Activated CD8-positive, alpha-beta memory T cell treated with anti-CD3 and anti-CD28 coated beads, Interleukin-2, amount 10 ng/mL, durations not matched to agents 7 days and 5 days (primary cell): ENCODE measurements at places on chromosomes 3 and 15. TPM values are rescaled to one million over a fixed set of nuclear protein-coding genes. Genes with fewer than 3 reads are reported as not detected.

GRCh38 chr3:50264383-50264963 is 4.5 kb upstream of the SEMA3B start:
- no peak for DNase-seq
- H3K4me3 ChIP-seq: no peak overlapping the region
- H3K36me3 ChIP-seq: no peaks in the 10 kb centered on the region
- H3K27me3 ChIP-seq: peaks cover 30% of the 10 kb centered on the region
- H3K4me1 ChIP-seq: peaks cover 7% of the 10 kb centered on the region

DNA sequence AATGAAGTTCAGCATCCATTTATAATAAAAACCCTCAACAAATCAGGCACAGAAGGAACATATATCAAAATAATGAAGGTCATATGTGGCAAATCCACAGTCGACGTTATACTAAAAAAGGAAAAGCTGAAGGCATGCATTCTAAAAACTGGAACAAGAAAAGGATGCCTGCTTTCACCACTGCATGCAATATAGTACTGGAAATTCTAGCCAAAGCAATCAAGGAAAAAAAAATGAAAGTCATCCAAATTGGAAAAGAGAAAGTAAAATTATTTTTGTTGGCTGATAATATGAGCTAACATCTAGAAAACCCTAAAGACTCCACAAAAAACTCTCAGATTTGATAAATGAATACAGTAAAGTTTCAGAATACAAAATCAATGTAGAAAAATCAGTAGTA is 1123.2 kb downstream of the TBL1XR1 start:
- H3K4me1 ChIP-seq: no peaks in the 10 kb centered on the region
- H3K4me3 ChIP-seq: no peak overlapping the region
- no peaks in the 10 kb centered on the region for H3K27me3 ChIP-seq
- DNase-seq: no peak
- no peaks in the 10 kb centered on the region for H3K36me3 ChIP-seq
- H3K27ac ChIP-seq: no peak overlapping the region

DNA sequence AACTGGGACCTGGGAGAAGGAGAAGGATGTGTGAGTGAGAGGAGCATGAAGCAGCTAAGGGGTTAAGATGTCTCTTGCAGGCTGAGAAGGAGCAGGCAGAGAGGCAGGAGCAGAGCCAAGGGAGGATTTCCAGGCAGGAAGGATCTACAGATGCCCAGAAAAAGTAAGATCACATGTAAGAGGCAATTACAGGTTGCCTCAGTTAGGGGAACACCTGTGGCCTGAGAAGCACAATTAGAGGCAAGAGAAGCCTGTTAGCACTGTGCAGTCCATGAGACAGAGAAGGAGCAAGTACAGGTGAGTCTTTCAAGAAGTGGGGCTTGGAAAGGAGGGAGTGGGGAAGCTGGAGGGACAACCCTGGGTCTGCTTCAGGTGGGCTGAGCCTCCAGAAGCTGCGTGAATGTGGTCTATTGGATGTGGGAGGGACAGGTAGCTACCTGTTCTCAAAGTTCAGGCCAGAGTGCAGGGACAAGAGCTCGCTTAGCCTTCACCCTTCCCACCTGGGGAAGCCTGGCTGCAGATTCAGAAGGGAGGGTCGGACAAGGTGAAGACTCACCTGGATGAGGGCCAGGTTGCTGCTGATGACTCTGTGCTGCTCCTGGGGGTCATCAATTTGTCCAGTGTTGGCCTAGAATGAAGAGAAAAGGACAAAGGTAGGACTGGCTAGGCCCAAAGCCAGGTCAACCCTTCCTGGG is 50.7 kb downstream of the SLC41A3 start:
- peaks cover 13% of the 10 kb centered on the region for H3K4me1 ChIP-seq

GRCh38 chr3:171688593-171688992 is 121.7 kb downstream of the PLD1 start:
- H3K4me3 ChIP-seq: no peak overlapping the region
- peaks cover 2% of the 10 kb centered on the region for H3K36me3 ChIP-seq
- peaks cover 10% of the 10 kb centered on the region for H3K4me1 ChIP-seq

GRCh38 chr3:141239511-141240281 is 8.1 kb downstream of the PXYLP1 start:
- H3K27me3 ChIP-seq: no peaks in the 10 kb centered on the region
- no peak overlapping the region for H3K4me3 ChIP-seq
- H3K27ac ChIP-seq: peak overlapping the region; percentile 12
- DNase-seq: no peak
- peaks cover 73% of the 10 kb centered on the region for H3K4me1 ChIP-seq

DNA sequence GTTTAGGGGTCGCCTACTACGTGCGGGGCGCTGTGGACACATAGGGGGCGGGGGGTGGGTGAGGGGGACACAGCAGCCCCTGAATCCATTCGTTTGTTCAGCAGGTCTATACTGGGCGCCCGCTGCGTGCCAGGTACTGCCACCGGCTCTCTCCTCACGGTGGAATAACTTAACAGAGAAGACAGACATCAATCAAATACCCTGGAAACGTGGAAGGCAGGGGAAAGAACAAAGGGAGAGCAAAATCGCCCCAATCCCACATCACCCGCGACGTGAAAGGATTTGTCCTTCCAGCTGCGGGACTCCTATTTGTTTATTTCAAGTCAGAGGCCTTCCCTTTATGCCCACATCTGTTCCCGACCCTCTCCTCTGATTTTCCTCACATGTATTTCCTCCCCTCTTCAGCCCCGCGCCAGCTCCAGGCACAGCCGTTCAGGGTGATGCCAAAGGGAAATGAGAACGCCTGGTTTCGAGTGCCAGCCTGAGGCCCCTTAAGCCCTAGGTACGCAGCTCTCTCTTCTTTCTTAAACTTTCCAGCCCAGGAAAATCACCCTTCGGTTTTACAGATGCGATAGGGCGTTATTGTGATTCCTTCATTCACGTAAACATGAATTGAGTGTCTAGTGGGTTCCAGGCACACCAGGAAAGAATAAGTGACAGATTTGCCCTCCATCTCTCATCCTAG is 726 bp upstream of the PROK2 start:
- peaks cover 29% of the 10 kb centered on the region for H3K4me1 ChIP-seq
- H3K4me3 ChIP-seq: peak overlapping the region; percentile 60
- H3K27me3 ChIP-seq: peaks cover 62% of the 10 kb centered on the region
- peaks cover 2% of the 10 kb centered on the region for H3K36me3 ChIP-seq

GRCh38 chr15:44500555-44500954 is 36.4 kb upstream of the EIF3J start:
- peaks cover 23% of the 10 kb centered on the region for H3K36me3 ChIP-seq
- DNase-seq: no peak
- H3K27ac ChIP-seq: peak overlapping the region; percentile 70
- H3K4me3 ChIP-seq: no peak overlapping the region
- peaks cover 23% of the 10 kb centered on the region for H3K4me1 ChIP-seq

DNA sequence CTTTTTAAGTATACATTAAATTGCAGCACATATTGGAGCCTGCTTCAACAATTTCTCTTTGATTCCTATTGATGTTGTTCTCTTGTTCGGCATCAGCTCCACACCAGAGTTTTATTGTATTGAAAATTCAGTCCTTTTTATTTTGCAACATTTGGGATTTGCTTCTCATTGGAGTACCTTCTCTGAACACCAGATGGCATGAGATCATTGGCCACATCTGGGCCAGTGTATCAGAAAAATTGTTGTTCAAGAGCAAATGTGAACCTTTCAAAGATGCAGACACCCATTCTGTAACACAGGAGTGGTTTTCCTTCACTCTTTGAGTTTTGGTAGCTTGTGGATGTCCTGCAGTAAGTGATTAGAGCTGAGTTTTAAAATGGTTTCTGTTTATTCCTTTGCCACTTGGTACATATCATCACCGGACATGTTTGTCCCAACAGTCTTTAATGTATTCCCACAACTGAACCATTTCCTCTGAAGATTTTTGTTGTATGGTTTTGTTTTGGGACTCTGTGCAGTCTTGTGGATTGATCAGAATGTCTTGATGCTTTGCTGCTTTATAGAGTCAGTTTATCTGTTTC is 96.1 kb downstream of the MCTP2 start:
- no peak overlapping the region for H3K27ac ChIP-seq
- peaks cover 47% of the 10 kb centered on the region for H3K36me3 ChIP-seq
- no peak for DNase-seq
- no peak overlapping the region for H3K4me3 ChIP-seq
- peaks cover 40% of the 10 kb centered on the region for H3K4me1 ChIP-seq

- no peak overlapping the region for H3K27ac ChIP-seq
- no peaks in the 10 kb centered on the region for H3K36me3 ChIP-seq
- no peaks in the 10 kb centered on the region for H3K27me3 ChIP-seq
- H3K4me1 ChIP-seq: no peaks in the 10 kb centered on the region
Measured at GRCh38 chr15:87118846-87119245, 1039.2 kb downstream of the AGBL1 start.

DNA sequence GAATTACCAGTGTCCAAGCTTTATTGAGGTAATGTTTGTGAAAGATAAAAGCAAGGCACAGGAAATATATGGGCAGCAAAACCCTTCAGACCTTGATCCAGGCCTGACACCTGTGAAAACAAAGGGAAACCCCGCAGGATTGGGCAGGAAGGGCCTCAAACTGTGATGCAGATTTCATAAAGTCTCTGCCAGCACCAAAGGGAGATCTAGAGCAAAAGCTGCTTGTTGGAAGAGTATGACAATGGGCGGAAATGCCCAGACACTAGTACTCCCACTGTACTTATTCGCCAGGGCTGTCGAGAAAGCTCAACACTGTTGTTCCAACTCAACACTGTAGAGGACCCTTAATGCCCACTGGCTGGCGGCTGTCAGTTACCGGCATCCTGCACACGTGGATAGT is 207.9 kb downstream of the CD47 start:
- H3K27ac ChIP-seq: no peak overlapping the region
- H3K4me3 ChIP-seq: no peak overlapping the region
- H3K4me1 ChIP-seq: no peaks in the 10 kb centered on the region
- H3K36me3 ChIP-seq: no peaks in the 10 kb centered on the region
- H3K27me3 ChIP-seq: no peaks in the 10 kb centered on the region

DNA sequence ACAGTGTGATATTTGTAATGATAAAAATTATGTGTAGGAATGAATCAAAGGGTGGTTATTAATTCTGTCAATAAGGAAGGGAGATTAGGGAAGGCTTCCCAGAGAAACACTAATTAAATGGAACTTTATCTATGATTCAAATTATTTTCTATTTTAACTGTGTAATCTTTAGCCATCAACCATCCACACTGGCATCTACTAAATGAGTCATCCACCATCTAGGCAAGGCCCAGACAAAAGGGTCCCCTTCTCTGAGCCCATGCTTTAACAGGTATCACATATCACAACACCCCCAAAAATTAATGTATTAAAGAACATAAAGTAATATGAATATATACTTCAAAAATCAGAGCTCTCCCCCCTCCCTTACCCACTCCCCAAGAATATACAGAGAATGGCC is 19.9 kb upstream of the TPM1 start:
- no peak overlapping the region for H3K4me3 ChIP-seq
- H3K27ac ChIP-seq: no peak overlapping the region
- no peak for DNase-seq

DNA sequence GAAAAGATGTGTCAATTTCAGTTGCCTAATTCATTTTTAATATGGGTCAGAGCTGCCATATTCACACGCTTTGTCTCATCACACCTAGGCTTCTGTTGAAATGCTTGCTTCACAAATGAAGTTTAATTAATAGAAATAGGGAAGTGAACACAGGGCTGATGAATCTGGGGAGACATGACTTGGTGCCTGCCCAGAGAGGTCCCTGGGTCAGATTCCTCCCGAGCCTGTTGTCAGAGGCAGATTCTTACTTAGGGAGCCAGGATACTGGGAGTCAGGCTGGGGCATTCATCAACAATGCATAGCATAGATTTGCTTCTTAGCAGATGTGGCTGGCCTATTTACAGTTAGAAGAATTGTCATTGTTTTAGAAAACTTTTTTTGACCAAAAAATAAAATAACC is 90.6 kb downstream of the CACNA1D start:
- no peaks in the 10 kb centered on the region for H3K36me3 ChIP-seq
- DNase-seq: no peak
- peaks cover 16% of the 10 kb centered on the region for H3K27me3 ChIP-seq

- no peaks in the 10 kb centered on the region for H3K27me3 ChIP-seq
- no peak overlapping the region for H3K4me3 ChIP-seq
- H3K36me3 ChIP-seq: no peaks in the 10 kb centered on the region
- no peak for DNase-seq
Measured at GRCh38 chr15:75684648-75685047, 28.0 kb downstream of the CSPG4 start.

- no peaks in the 10 kb centered on the region for H3K36me3 ChIP-seq
- H3K27me3 ChIP-seq: no peaks in the 10 kb centered on the region
- no peak for DNase-seq
- no peaks in the 10 kb centered on the region for H3K4me1 ChIP-seq
Measured at GRCh38 chr3:130609166-130609979, 92.4 kb downstream of the COL6A6 start.

DNA sequence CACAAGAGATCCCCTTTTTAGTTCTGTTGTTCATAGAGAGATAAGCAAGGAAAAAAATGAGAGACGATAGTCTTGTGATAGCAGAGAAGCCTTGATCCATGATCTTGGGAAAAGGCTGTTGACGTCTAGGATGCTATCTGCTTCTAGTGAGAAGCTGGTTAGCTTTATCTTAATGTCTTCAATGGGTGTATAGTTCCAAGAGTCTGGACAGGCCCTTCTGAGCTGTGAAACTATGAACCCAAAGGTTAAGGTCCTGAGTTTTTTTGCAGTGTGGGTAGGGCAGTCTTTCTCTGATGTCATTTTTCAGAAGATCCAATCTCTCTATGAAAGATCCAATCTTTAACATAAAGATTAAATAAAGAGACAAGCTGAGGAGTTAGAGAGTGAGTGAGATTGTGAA is 10.5 kb upstream of the NOX5 start:
- H3K27me3 ChIP-seq: peaks cover 18% of the 10 kb centered on the region
- H3K36me3 ChIP-seq: no peaks in the 10 kb centered on the region
- no peak for DNase-seq
- no peak overlapping the region for H3K27ac ChIP-seq
- H3K4me3 ChIP-seq: no peak overlapping the region

DNA sequence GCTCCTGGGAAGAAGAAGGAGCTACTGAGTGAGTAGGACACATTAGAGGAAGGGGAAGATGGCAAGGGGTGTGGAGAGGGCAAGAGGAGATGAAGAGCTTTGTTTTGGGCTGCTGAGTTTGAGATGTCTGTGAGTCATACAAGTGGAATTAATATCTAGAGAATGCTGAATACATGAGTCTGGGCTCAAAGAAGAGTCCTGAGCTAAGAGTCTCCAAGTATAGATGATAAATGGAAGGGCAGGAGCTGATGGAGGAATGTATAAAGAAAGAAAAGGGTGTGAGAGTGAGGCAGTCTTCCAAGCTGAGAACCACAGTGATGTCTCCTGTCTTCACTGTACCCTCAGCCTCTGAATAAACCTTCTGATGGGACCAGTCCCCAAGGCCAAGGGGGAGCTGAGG is 205.5 kb upstream of the MRPL3 start:
- no peak overlapping the region for H3K27ac ChIP-seq
- H3K4me3 ChIP-seq: no peak overlapping the region
- no peaks in the 10 kb centered on the region for H3K4me1 ChIP-seq
- no peaks in the 10 kb centered on the region for H3K36me3 ChIP-seq

GRCh38 chr3:122714273-122714672 is 33.6 kb downstream of the PARP14 start:
- DNase-seq: no peak
- H3K27me3 ChIP-seq: no peaks in the 10 kb centered on the region
- peaks cover 86% of the 10 kb centered on the region for H3K36me3 ChIP-seq
- H3K4me1 ChIP-seq: peaks cover 27% of the 10 kb centered on the region
- H3K4me3 ChIP-seq: no peak overlapping the region

Gene TMF1
- total RNA-seq: 49.5 TPM

Gene DPPA4
- not detected for total RNA-seq

Gene CAPN3
- 4.6 TPM for total RNA-seq

Gene LRRC15
- total RNA-seq: not detected

Gene ADAMTS17
- 1.6 TPM for total RNA-seq

Gene LYZL4
- total RNA-seq: not detected

Gene HGD
- total RNA-seq: 0.49 TPM

Gene CPN2
- not detected for total RNA-seq

Gene TIMP4
- not detected for total RNA-seq

Gene RPL39L
- total RNA-seq: 17.8 TPM
